RCC 7860 (cell line): ENCODE measurements at places on chromosomes 6 and 20.

- no peak for DNase-seq
These were observed 4.8 kb downstream of the CST5 start for GRCh38 chr20:23874747-23875146.

DNA sequence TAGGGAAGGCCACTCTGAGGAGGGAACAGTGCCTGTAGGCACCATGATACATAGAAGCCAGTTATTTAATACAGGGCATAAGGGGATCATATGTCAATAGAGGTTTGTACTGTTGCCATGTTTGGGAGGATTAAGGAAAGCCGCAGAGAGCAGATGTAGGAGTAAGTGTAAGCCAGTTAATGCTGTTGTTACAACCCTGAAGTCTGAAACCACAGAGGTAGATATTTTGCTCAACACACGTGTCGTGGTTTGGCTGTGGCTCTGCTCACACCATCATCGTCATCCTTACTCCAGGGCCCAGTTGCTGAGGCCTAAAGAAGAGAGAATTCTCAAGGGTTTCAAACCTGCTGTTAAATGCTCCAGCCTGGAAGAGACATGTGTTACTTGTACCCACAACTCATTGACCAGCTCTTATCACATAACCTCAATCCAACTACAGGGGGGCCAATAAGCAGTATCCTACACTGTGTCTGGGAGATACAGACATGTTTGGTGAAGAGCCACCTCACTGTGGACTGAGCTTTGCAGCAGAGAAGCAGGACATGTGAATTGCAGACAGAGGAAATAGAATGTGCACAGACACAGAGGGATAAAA is 31.0 kb upstream of the PSMF1 start:
- DNase-seq: no peak

DNA sequence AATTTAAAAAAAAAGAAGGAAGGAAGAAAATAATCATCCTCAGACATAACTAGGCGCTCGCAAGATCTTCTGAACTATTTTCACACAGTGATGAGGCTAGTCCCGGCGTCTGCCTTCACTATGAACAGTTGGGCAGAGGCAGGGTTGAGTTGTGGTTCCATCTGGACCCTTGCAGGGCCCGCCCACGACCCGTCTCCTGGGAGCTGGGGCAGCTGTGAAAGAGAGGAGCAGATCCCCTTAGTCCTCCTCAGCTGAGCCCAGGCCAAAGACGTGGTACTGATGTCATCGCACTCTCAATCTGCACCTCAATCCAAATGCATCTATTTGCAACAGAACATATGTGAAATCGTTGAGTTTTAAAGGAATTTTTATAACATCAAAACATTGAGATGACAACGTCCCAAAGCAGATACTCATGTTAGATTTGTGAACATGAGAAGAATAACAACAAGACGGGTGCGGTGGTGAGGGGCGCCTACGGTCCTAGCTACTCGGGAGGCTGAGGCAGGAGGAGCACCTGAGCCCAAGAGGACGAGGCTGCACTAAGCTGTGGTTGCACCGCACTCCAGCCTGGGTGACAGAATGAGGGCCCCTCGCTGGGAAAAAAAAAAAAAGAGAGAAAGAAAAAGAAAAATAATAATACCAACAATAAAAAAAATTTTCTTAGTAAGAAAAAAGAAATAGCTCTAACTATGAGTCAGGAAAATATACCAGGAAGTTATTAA is 15.3 kb downstream of the TCFL5 start:
- no peak for DNase-seq

DNA sequence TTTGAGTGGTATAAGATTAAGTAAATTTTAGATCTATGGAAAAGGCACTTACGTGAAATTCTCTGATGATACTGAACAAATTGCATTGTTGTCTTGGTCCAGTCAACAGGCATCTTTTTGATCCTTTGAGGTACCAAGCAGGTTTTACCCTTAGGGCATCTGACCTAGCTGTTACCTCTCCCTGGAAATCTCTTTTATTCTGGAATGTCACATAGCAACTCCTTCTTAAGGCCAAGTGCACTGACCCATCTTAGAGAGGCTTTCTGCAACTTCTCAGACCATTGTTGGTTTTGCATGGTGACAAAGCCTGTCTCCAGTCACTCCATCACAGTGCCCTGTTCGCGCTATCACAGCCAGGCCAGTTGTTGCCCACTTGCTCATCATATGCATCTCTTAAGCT is 42.0 kb downstream of the TPD52L1 start:
- no peak for DNase-seq

GRCh38 chr6:35706468-35706867 is 17.8 kb upstream of the FKBP5 start:
- no peak for DNase-seq

DNA sequence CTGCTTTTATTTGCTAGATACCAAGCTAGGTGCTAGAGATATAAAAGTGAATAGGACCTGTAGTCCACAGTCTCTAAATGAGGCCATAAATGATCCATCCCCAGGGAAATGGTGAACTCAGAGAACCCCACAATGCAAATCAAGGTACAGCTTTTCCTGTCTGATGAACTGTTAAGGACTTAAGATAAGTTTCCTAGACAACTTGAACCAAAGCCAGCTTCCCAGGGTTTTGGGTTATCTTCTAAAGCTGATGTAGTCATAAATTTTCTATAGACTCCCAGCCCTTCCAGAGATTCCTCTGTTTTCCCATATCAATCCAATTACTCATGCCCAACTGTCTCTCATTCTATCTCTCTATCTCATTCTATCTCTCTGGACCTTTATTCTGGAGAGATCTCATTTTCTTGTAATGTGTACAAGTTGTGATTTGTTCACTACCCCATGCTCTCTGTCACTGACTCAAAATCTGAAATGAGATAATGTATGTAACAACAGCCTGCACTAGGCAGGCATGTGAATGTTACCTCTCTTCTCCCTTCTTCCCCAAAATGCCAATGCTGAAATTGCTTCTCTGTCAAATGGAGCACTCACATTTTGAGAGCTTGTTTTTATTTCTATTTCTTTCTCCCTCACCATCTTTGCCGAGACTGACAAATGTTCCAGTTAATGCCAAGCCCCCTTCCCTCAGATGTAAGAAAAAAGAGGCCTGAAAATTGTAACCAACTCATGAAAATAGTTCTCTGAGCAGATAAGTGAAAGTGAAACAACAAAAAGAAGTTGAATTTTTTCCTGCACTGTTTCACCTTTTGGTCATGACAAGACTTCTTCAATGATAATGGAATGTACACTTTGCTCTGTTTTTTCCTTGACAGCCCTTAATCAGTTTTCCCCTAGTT is 279.9 kb downstream of the SLC35F1 start:
- DNase-seq: no peak

GRCh38 chr6:160030103-160030502 is 61.2 kb downstream of the IGF2R start:
- DNase-seq: peak; percentile 73

GRCh38 chr20:25204550-25205276 is 9.2 kb downstream of the ENTPD6 start:
- DNase-seq: no peak

DNA sequence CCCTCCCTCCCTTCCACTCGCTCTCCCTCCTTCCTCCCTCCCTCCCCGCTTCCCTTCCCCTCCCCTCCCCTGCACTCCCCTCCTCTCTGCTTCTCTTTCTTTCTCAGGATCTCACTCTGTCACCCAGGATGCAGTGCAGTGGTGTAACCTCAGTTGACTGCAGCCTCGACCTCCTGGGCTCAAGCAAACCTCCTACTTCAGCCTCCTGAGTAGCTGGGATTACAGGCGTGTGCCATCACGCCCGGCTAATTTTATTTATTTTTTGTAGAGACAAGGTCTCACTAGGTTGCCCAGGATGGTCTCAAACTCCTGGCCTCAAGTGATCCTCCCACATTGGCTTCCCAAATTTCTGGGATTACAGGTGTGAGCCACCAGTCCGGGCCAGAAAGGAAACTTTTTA is 23.6 kb upstream of the SERPINB1 start:
- DNase-seq: no peak

- no peak for DNase-seq
These were observed 1.1 kb downstream of the PERP start for GRCh38 chr6:138105880-138106664.

DNA sequence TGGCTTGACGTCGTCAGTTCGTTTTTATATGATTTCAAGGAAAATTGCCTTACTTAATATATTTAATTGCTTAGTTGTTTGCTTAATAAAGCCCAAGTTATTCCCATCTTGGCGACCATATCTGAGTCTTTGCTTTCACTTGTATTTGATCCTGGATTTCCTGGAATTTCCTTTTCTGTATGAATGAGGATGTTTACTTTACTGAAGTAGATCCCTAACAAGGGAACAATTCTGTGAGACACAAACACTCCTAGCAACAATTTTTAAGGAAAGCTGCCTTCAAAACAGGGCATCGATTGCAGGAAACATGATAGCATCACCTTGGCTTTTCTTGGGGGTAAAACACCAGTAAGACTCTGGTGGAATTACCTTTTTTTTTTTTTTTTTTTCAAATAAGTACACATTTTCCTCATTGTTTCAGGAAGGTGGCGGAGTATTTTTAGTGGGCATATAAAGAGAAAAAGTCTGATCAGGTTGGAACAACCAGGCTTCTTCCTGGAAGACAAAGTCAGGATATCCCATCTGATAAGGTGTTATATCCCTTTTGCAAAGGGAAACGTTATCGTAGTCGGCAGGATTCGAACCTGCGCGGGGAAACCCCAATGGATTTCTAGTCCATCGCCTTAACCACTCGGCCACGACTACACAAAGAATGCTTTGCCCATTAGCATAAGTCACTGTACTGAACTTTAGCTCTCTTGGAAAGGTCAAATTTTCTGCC is 68.5 kb upstream of the ZNF184 start:
- DNase-seq: peak; percentile 62

- DNase-seq: no peak
These were observed 708.4 kb downstream of the CD109 start for GRCh38 chr6:74404366-74404765.
